ENCODE measurements at places on chromosomes 13 and 19.
A peak's percentile ranks its signal among the peaks of the same experiment; 100 is the strongest.

- no peak for DNase-seq
Measured at GRCh38 chr13:38866649-38867048, 124.0 kb downstream of the STOML3 start.

- no peak for DNase-seq
Measured at GRCh38 chr13:48985756-48986155, 10.0 kb downstream of the FNDC3A start.

- DNase-seq: no peak
Measured at GRCh38 chr13:114108141-114108761, 24.2 kb downstream of the RASA3 start.

GRCh38 chr19:1149259-1150045 is 24.6 kb downstream of the SBNO2 start:
- no peak for DNase-seq

- DNase-seq: no peak
Measured at GRCh38 chr13:75373988-75374387, 108.0 kb downstream of the TBC1D4 start.

DNA sequence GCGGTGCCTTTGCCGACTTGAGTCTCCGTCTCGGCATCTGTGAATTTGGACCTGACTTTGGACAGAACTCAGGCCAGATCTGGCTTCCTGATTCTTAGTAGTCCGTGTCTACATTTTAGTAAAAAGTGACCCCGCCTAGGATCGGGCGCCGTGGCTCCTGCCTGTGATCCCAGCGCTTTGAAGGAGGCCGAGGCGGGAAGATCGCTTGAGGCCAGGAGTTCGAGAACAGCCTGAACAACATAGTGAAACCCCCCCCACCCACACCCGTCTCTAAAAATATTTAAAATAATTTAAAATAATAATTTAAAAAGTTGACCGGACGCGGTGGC is 849 bp upstream of the TCF3 start:
- no peak for DNase-seq

- peak; percentile 55 for DNase-seq
Measured at GRCh38 chr13:76890021-76890420, 3.8 kb upstream of the KCTD12 start.

- DNase-seq: no peak
Measured at GRCh38 chr19:45423033-45423588, 606 bp downstream of the ERCC1 start.

GRCh38 chr13:68748038-68748437 is 1359.6 kb upstream of the ATXN8OS start:
- DNase-seq: no peak

DNA sequence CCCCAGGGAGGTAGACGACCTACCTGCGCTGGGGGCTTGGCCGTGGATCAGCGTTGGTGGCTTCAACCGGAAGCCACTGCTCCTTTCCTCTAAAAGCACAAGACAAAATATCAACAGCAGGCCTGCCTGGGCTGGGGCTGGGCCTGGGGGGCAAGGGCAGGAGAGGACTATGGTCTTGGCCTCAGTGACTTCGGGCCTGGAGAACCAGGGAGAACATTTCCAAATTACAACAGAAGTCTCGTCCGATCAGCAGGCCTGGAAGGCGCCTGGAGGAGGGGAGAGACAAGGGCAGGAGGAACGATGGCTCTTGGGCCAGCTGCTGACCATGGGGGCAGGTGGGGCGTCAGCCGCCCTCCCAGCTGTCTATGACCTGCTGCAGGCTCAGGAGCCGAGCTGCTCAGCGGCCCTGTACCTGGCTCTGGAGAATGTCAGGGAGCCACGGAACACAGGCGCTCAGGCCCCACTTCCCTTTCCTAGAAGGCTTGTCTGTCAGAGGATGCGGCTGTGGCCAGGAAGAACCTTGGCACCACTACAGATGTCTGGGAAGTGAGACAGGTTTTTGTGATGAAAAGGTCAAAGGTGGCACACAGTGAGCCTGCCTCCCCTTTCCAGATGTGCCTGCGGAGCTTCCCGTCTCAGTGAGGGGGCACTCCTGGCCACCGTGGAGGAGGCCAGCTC is 19.5 kb downstream of the CAPS start:
- no peak for DNase-seq

- DNase-seq: peak; percentile 97
Measured at GRCh38 chr19:1154731-1155351, 19.2 kb downstream of the SBNO2 start.

DNA sequence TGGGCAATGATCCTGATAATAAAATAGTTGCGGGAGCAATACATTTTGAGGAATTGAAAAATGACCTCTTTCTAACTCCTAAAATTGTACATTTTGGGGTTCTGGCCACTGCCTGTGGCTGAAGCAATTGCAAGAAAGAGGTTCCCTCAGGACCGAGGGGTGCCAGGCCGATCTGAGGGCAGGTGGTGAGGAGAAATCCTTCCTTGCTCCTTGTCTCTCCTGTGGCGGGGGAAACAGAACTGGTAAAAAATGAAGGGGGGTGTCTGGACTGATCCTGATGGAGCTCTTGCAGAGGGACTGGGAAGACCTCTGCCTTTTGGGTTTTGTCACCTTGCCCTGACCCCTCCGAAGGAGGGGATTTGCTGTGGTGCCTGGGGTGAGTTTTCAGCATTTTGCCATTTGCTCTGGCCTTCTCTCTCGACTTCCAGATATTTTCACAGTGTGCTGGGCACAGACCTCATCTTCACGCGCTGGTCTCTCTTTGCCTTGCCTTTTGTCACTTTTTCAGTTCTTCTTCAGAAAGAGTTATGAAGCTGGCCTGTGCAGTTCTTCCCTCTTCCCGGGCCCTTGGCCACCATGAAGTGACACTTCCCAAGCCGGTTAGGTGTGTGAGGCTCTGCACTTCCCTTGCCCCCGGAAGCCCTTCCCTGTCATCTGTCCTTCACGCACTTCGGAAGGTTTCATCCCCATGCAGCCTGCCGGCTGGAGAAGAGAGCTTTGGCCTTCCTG is 22.2 kb downstream of the NFIX start:
- no peak for DNase-seq

DNA sequence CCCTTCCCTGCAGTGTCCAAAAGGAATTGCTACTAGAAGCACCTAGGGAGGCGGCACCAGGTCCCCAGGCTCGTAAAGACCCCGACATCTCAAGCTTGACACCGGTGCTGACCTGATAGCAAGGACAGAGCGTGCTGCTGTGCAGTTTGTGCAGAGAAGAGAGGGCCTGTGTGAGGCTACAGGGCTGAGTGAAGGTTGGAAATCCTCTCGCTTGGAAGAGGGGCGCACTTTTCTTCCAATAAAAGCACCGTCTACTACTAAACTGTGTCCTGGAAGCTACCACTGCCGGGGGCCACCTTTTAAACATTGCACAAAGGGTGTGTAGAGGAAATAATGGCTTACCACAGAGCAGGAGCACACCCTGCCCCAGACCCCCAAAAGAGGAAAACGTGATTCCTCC is 11.0 kb downstream of the TMEM272 start:
- DNase-seq: no peak

GRCh38 chr19:47225746-47226425 is 5.1 kb downstream of the BBC3 start:
- DNase-seq: peak; percentile 97

DNA sequence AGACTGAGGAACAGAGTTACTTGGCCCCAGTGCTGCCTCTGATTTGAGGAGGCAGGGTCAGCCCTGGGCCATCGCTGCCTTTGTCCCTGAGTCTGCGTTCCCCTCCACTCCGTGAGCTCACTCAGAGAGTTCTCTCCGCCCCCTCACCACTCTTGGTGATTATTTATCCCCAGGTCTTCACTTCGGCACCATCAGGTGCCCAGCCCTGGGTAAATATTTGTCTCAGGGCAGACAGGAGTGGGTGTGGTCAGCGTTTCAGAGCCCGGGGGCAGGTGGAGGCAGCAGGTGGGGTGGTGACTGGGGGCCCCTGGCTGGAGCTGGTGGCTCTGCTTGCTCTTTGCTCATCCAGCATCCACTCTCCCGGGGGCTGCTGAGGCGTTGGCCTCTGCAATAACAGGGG is 20.6 kb downstream of the PPP1R37 start:
- no peak for DNase-seq

- DNase-seq: peak; percentile 72
Measured at GRCh38 chr19:10815969-10816644, 19.9 kb downstream of the TMED1 start.

DNA sequence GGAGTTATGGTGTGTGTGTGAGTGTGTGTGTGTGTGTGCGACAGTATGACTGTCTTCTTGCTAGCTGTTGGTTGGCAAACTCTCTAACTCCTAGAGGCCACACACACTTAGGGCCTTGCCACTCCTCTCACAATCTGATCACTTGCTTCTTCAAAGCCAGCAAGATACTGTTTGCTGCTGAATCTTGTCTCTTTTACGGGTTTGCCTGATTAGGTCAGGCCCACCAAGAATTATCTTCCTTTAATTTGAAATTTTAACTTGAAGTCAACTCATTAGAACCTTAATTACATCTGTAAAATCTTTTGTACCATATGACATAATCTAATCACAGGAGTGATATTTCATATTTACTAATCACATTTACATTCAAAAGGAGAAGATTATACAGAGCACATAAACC is 359.2 kb upstream of the SGCG start:
- no peak for DNase-seq

DNA sequence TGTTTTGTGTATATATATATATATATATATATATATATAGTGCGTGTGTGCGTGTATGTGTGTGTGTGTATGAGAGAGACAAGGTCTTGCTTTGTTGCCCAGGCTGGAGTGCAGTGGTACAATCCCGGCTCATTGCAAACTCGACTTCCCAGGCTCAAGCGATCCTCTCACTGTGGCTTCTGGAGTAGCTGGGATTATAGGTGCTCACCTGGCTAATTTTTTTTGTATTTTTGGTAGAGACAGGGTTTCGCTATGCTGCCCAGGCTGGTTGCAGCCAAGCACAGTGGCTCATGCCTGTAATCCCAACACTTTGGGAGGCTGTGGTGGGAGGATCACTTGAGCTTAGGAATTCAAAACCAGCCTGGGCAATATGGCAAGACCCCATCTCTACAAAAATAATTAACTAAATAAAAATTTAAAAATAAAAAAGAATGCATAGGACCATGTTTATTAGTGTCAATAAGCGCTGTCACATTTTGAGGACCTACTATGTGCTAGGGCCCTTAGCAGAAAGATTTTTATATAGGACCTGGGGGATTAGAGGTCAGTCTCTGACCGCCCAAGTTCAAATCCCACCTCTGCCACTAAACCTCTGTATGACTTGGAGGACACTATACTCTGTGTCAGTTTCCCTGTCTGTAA is 1.8 kb downstream of the PVR start:
- no peak for DNase-seq

DNA sequence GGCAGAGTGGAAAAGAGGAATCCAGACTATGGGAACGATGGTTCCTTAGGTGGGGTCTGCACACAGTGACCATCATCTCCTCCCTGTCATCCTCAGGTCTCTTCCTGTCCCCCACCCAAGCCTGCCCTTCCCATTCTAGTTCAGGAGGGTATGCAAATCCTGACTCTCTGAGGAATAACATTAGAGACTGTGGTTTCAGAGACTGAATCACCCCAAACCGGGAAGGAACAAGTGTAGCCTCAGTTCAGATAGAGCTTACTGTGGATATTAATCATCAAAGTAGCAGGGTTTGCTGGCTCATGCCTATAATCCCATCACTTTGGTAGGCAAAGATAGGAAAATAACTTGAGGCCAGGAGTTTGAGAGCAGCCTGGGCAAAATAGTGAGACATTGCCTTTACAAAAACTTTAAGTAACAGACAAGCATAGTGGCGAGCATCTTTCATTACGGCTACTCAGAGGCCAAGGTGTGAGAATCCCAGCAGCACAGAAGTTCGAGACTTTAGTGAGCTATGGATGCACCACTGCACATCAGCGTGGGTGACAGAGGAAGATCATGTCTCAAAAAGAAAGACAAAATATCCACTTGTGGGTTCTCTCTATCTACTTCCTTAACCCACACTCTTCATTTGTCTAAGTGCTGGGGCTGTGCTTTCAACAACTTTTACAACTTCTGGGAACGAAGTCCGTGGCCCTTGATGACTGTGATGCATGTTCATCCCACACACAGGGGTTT is 19.3 kb upstream of the LGALS13 start:
- no peak for DNase-seq

DNA sequence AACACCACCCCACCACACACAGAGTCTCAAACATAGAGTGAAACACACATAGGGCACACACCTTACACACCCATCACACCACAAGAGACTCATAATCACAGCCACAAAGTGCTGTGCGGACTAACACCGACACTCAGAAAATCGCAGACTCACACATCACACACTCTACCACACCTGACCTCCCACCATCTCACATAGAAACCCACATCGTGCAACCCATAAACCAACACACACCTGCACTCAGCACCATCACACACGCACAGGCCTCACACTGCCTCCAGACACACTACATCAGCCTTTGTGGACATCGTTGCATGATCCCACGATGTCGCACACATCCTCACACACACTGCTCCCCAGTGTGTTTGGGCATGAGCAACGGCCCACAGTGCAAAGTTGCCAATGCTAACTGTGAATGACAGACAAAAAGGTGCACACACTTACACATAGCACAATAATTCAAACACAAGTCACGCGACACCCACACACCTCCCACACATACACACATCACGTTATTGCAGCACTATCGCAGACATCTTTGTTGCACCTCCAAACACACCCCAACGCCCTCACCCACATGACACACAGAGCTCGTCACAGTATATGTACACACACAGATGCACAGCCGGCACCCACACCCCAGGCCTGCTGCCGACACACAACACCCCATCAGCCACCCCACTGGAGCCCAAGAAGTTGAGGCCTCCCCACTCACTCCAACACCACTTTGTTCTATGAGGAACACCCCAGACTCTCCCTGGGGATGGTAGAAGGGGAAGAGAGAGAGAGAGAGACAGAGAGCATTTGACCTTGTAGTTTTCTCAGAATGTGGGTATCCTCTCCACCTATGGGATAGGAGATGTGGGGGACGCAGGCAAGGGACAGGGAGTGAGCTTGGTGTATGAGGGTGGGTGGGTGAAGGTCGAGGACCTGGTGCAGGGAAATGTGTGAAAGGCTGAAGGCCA is 1.2 kb upstream of the ATP1A3 start:
- DNase-seq: no peak

DNA sequence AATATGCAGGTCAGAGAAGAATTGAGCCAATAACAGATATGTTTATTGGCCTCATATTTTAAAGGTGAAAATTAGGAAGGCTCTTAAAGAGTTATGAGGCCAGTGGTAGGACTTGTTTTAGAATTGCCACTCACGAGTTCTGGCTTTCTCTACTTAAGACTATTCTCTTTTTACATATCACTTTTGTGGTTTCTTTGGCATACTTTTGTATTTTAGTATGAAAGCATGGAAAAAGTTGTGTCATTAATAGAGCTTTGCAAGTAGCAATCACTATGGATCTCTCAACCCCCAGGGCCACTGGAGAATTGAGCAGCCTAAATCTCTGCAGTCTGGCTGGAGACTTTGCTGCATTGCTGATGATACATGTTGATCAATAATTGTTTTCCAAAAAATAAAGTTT is 64.6 kb upstream of the SOX21 start:
- DNase-seq: no peak

- no peak for DNase-seq
Measured at GRCh38 chr13:25177012-25177411, 4.9 kb upstream of the AMER2 start.

- peak; percentile 92 for DNase-seq
Measured at GRCh38 chr19:34734537-34735103, 577 bp downstream of the ZNF181 start.

GRCh38 chr19:6038634-6039405 is 60.9 kb upstream of the RANBP3 start:
- DNase-seq: no peak

Measured in adipocyte (in vitro differentiated cells).